ENCODE measurements at places on chromosomes 2 and 18.
A peak's percentile ranks its signal among the peaks of the same experiment; 100 is the strongest.

GRCh38 chr2:81583311-81584108 lies 1279.0 kb upstream of the LRRTM1 start:
- no peak for DNase-seq

DNA sequence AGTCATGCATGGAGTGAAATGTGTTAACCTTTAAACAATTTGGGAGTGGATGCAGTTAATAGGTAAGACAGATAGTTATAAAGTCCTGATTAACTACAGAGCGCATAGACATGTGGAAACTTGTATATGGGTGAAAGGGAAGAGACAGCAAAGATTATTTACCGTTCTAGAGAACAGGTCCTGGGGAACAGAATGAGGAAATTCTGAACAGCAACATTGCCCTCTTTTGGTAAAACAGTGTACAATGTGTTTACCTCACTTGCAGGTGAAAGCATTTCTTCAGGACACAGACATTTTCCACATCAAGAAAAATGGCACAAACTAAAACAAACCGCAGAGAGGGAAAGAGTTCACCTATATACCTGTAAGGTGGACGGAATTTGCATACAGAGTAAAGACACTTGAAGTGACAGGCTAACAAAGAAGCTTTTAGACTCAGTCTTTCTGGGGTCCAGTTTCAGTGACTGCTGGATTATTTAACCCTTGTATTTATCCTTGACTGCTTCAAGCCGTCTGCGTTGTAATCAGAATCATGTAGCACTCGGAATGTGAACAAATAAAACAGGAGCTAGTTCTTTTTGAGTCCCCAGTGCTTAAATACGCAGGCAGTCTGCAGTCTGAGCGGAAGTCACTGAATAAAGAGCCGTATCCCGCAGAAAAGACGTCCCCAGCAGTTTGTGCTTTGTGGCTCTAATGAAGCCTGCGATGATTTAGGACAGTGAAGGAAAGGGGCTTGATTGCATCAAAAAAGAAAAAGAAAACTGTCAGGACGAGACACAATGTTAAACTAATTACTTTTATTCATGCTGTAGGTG lies 364.8 kb upstream of the GALNT5 start:
- peak; percentile 4 for DNase-seq

- DNase-seq, result no peak
Observed at GRCh38 chr2:142786918-142787702, 90.4 kb upstream of the KYNU start.

GRCh38 chr18:3115447-3116030 lies 102.6 kb upstream of the LPIN2 start:
- no peak for DNase-seq

- no peak for DNase-seq
Observed at GRCh38 chr2:75516378-75517360, 44.1 kb downstream of the EVA1A start.

- DNase-seq, result no peak
Observed at GRCh38 chr18:22005191-22005841, 164.1 kb upstream of the GATA6 start.

- no peak for DNase-seq
Observed at GRCh38 chr2:3450385-3451010, 68.8 kb downstream of the ADI1 start.

DNA sequence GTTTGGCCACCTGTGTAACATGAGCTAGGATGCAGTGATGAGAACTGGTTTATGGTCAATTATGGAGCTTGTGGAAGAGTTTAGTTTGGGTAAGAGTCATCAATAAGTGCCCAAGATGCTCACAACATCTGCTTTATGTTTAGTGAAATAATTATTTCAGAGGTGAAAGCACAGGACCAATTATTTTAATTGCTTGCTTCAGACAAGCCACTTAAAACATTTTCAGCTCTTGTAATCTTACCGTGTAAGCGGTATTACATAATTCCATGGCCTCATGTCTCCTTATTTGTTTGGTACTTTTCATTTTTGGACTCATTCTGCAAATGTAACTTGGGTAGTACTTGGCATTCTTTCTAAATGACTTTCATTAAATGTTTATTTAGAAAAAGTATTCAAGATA lies 5.4 kb downstream of the B3GNT2 start:
- peak; percentile 21 for DNase-seq

DNA sequence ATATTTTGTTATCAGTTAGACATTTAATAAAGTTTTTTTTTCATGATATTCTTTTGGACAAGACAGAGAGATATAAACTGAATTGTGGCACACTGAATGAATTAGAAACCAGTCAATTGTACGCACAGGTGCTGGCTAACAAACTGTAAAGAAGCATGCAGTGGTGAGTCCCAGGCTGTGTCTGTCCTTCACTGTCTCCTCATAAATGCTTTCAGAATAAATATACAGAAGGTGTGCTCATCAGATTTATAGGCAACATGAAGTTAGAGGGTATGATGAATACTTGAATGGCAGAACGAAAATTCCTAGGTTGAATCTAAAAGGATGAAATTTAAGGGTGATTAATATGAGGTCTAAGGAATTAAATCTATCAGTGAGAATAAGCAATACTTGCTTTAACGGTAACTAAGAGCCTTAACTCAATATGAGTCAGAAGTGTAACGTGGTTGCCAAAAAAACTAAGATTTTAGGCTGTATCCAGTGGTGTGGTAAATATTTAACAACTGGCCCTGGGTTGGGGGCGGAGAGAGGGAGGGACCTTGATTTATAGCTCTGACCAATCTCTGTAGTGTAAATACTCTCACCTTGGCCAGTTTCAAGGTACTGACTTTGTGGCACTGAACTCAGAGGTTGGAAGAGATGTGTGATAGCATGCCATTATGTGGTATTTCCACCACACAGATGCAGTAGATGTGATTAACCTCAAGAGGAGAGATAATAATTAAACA lies 41.9 kb upstream of the AAK1 start:
- no peak for DNase-seq

DNA sequence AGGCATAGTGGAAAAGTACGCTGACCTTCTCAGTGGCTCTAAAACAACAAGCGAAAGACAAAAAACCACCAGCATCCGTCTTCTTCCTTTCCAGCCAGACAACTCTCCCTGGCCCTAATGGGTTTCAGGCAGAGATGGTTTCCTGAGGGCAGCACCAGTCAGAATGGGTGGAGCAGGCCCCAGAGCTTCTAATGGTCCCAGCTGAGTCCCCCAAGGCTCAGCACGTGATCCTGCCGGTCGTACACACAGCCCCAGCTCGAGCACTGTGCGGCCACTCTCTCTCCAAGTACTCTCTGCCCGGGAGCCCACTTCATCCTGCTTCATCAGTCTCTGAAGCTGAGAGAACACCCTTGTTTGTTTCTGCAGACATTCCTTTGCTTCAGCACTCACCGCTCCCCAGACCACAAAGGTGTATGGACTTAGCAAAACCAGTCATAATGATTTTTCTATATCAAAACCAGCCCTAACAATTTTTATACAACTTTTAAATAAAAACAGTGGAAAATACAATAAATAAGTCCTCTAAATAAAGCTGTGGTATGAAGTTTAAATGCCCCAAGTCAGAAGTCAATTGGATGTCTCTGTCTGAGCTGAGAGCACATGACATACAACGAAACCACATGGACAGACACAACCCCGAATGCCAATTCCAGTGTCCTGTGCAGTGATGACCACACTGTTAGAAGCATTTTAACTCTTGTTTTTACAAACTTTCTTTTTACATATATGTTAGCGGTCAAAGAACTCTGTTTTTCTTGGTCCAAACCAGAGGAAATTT lies 63.9 kb downstream of the PARD6G start:
- no peak for DNase-seq

- DNase-seq, result peak; percentile 5
Observed at GRCh38 chr2:11213090-11213638, 57.9 kb downstream of the SLC66A3 start.

GRCh38 chr2:151239624-151240023 lies 22.0 kb downstream of the RBM43 start:
- no peak for DNase-seq

DNA sequence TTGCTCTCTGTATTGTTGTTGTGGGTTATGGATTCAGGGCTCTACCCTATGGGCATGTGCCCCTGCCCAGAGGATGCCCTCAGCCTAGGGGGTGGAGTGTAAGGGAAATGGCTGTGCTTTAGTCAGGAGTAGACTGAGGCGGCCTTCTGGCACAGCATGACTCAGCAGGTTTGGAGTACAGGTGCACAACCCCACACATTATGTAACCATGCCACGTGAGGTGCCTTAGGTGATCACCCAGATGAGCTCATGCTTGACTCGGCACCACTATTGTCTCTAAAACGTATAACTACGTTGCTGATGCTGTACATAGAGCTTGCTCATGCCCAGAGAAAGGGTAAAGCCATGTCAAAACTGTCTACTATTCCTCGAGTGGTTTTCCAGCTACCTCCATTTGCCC lies 48.3 kb upstream of the ZC3H15 start:
- DNase-seq, result no peak

DNA sequence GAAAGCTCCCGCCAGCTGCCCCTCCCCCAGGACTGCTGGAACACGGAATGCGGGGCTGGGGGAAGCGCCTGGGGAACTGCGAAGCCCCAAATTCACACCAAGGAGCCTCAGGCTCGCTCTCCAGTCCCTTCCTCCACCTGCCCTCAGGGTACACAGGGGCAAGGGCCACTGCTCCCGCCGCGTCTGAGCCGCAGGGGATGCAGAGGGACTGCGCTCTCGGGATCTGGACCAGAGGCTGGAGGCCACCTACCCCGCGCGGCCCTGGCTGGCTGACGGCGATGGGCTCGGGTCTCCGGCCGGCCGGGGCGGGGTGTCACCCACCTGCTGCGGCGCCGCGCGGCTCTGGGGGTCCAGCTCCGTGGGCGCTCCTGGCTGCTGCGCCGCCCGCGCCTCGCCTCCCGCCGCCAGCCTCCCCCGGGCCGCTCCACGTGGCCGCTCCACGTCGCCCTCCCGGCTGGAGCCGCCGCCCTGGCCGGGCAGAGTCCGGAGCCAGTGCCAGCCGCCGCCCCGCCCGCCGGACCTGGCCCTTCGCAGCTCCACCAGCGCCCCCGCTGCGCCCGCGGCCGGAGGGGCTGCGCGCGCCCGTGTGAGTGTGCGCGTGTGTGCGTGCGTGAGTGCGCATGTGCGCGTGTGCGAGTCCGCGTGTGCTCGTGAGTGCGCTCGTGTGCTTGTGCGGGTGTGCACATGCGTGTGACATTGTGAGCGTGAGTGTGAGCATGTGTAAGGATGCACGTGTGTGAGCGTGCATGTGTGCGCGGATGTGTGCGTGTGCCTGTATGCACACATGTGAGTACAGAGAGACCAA lies at the start of gene CGREF1:
CGREF1 (minus strand) TSS at position 604 of the 805 bp plus-strand sequence. CDS start 14,762 bp downstream, outside the sequence.
- DNase-seq, result peak; percentile 35

DNA sequence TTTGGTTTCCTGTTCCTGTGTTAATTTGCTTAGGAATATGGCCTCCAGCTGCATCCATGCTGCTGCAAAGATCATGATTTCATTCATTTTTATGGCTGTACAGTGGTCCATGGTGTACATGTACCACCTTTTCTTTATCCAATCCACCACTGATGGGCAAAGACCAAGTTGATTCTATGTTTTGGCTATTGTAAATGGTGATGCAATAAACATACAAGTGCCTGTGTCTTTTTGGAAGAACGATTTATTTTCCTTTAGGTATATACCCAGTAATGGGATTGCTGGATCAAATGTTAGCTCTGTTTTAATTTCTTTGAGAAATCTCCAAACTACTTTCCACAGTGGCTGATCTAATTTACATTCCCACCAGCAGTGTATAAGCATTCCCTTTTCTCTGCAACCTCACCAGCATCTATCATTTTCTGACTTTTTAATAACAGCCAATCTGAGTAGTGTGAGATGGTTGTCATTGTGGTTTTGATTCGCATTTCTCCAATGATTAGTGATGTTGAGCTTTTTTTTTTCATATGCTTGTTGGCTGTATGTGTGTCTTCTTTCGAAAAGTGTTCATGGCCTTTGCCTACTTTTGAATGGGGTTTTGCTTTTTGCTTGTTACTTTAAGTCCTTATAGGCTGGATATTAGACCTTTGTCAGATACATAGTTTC lies 19.4 kb downstream of the EXOC6B start:
- no peak for DNase-seq

DNA sequence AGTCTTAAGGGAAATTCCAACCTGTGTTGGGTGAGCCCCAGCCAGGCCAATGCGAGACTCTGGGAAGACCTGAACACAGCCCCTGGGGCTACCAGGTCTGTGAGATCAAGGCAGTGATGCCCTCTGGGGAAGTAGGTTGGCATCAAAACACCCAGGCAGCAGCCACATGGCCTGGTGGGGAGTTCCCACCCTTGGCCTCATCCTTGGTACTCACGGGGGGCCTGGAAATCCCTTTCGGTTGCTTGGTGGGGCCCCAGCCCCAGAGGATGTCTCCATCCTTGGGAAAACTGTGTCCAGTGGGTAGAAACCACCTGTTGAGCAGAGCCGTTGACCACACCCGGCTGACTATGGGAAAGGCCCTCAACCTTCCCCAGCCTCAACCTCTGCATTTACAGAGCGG lies 56.0 kb upstream of the PXDN start:
- no peak for DNase-seq

- DNase-seq, result peak; percentile 84
Observed at GRCh38 chr2:45851576-45852304, 200.3 kb downstream of the PRKCE start.

GRCh38 chr2:86433137-86433536 lies 8.0 kb upstream of the KDM3A start:
- no peak for DNase-seq

GRCh38 chr18:63559567-63560491 lies 17.7 kb downstream of the SERPINB12 start:
- DNase-seq, result no peak

DNA sequence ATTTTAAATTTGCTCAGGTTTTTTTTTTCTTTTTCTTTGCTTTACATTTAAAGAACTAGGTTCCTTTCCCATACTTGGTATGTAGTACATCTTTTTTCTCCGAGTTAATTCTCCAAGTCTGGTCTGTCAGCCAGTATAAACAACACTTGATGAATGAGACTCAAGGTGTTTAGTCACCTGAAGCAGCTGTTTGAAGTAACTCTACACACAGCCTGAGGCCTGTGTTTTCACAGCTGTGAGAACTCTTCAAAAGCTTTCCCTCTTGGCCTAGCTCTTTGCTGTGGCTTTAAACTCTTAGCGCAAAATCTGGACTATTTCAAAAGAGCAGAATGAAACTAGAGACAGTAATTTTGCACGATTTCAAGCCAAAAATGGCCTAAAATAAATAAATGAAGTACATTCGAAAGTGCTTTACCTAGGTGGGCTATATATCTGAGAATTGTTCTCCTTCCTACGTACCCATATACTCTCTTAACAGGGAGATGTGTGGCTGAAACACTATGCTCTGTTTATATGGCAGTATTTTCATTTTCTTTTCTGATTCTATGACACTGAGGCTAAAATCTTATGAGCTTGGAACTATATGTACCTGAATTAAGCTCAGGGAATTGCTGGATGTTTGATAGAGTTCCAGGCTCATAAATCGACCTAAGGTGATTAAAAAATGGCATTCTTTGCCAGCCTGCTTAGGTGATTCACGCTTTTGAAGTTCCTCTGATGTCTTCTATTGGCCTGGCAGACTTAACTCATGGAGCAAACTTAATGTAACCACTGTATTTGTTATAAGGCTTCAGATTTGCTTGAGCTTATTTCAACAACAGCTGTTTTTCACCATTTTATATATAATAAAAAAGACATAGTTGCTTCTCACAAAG lies 1044.1 kb upstream of the ZEB2 start:
- DNase-seq, result no peak

GRCh38 chr18:581096-581495 lies 916 bp downstream of the CETN1 start:
- no peak for DNase-seq

GRCh38 chr2:137262594-137262993 lies 497.2 kb downstream of the THSD7B start:
- no peak for DNase-seq

- peak; percentile 62 for DNase-seq
Observed at GRCh38 chr2:130727286-130727924, 1.5 kb upstream of the GPR148 start.
